ENCODE measurements at places on chromosomes 3 and 15. TPM values are rescaled to one million over a fixed set of nuclear protein-coding genes. Genes with fewer than 3 reads are reported as not detected.

Gene RAD51
- 11.1 TPM for polyA plus RNA-seq

Gene SMCO1
- not detected for polyA plus RNA-seq

Gene GJD2
- not detected for polyA plus RNA-seq

DNA sequence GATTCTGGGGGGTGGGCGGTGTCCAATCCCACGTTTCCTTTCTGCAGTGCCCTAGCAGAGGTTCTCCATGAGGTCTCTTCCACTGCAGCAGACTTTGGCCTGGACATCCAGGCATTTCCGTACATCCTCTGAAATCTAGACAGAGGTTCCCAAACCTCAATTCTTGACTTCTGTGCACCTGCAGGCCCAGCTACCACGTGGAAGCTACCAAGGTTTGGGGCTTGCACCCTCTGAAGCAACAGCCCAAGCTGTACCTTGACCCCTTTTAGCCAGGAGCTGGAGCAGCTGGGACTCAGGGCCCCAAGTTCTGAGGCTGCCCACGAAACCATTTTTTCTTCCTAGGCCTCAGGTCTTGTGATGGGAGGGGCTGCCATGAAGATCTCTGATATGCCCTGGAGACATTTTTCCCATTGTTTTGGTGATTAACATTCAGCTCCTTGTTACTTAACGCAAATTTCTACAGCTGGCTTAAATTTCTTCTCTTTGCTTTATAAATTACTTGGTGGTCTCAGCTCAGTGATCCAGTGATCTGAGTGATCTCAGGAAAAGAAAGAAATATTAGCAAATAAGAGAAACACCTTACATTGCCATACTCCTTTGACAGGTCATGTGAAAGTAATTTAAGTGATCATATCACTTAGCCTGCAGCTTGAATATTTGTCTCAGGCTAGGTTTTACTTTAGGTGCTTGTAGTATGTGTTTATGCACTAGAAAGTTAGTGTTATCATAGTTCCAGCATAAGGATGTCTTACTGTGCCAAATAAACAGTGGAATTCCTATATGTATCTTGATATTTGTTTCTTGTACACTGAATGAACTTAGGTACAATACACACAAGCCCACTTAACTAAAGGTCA is 3.0 kb downstream of the SNAP23 start:
- DNase-seq, result peak; percentile 14

Data from endothelial cell of umbilical vein (primary cell).